ENCODE measurements at places on chromosomes 11 and 22.

DNA sequence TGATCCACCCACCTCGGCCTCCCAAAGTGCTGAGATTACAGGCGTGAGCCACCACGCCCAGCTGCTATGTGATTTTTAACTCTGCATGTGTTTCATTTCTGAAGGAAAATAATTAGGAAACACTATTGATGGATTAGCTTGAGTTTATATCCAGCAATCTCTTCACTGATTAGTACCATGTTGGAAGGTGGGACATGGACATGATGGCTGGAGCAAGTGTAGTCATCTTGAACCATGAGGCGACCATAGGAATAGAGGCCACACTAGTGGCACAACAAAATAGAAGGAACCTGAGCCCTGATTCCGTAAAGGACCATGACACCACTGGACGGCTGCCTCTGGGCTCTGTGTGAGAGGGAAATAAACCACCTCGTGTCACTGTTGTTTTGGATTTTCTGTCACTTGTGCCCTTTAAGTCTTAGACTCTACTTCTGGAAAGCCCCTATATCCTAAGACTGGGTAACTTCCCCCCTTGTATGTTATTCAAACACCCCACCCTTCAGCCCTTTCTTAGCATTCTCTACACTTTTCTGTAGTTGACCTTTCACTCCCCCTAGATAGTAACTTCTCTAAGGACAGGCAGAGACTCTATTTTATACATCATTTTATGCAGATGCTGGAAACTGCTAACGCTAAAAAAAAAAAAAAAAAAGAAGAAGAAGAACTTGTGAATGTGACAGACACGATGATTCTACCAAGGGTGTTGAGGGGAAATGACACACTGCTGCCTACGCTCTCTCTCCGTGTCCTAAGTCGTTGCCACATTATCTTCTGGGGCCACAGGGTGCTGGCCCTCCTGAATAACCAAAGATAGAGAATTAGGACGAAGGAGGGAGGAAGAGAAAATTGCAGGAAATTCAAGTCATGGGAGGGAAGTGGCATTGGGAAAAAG lies 2.7 kb upstream of the VPS37C start:
- DNase-seq, result no peak

- no peak for DNase-seq
Measured at GRCh38 chr11:61908730-61909316, 8.5 kb downstream of the RAB3IL1 start.

GRCh38 chr11:118524356-118524755 lies 2.9 kb upstream of the TTC36 start:
- DNase-seq, result no peak

DNA sequence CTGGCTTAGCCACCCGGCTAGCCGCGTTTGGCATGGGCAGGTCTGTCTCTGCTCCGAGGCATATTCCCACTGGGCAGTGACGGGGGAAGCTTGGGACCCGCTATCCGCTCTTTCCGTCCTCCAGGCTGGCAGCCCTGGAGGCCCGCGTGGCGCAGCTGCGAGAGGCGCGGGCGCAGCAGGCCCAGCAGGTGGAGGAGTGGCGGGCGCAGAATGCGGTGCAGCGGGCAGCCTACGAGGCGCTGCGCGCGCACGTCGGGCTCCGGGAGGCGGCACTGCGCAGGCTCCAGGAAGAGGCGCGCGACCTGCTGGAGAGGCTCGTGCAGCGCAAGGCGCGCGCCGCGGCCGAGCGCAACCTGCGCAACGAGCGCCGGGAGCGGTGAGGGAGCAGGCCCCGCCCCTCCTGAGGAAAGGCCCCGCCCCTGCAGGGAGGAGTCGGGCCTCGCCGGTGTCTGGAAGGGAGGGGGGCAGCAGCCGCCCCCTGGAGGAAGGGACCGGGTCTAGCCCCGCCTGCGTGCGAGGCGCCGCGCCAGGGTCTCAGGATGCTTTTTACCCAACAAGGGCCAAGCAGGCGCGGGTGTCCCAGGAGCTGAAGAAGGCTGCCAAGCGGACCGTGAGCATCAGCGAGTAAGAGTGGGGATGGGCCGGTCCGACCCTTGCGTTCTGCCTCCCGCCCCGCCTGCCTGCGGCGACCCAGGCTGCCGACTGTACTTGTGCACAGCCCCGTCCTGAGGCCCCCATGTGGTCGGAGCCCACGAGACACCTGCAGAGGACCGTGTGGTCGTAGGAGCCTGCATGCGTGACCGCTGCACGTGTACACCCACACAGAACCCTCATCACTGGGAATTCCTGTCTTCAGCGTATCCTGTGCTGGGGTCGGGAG lies 7.9 kb downstream of the ATG16L2 start:
- DNase-seq, result peak; percentile 97

DNA sequence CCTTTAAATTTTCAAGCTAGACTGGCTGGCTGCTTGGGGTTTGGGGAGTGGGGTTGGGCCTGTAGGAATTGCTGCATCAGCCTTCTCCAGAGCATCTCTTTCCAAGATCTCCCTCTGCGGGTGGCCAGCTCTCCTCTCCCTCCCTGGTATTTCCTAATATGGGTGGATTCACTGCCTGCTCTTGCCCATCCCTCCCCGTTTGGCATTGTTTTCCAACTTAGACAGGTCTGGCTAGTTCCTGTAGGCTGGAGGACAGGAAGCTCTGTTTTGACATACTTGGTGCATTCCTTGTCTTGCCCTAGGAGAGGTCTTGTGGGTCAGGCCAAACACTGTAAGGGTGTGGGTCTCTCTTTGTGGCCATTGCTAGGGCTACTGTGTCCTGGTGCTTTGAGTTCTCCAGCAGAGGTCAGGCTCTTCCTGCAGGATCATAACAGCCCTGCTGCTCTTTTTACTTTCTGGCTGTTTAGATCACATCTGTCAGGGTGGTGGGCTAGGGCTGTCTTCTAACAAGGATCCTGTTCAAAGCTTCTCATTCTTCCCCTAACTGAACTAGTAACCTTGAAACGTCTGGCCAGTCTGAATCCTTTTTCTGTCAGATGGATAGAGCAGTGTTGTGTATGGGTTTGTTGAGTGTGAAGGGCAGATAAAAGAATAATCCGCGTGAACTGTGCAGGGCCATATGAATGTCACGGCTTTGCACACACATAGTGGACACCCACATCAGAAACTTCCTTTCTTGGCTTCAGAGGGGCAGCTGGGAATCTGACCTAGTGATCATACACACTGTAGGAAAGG lies 18.3 kb upstream of the MICALL1 start:
- DNase-seq, result peak; percentile 75

GRCh38 chr11:125449565-125449964 lies 46.5 kb downstream of the FEZ1 start:
- DNase-seq, result no peak

DNA sequence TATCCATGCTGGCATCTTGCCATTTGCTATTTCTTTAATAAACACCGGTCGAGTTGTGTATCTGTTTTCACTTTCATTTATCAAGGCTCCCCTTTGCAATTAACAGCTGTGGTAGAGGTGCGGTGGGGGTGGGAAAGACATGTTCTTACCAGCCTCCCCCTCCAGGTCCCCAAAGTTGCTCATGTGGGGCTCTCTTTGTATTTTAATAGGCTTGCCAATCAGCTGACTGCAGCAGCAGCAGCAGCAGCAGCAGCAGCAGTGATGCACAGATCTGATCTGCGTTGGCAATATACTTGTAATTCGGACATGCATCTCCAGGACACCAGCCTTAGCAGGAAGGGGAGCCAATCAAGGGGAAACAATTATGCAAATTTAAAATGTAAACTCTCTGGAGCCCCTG lies 40.3 kb upstream of the E2F8 start:
- no peak for DNase-seq

DNA sequence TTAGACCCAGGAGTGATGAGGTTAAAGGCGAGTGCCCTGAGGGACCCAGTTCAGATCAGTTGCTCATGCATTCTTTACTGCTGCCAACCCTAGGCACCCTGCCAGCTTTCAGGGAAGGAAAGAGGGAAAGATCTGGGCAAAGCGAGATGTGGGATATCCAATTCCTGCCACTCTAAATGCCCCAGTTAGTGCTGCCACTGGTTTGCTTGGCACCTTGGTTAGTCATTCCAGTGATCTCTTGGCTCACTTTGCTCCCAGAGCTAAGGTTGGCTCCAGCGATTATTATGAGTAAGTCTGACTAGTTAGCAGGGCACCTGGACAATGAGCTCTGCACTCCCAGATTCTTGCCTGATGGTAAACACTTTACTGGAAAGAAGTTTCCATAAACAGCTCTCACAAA lies 85.0 kb downstream of the INSC start:
- peak; percentile 63 for DNase-seq

- no peak for DNase-seq
Measured at GRCh38 chr11:73196576-73196975, 21.5 kb upstream of the P2RY2 start.

DNA sequence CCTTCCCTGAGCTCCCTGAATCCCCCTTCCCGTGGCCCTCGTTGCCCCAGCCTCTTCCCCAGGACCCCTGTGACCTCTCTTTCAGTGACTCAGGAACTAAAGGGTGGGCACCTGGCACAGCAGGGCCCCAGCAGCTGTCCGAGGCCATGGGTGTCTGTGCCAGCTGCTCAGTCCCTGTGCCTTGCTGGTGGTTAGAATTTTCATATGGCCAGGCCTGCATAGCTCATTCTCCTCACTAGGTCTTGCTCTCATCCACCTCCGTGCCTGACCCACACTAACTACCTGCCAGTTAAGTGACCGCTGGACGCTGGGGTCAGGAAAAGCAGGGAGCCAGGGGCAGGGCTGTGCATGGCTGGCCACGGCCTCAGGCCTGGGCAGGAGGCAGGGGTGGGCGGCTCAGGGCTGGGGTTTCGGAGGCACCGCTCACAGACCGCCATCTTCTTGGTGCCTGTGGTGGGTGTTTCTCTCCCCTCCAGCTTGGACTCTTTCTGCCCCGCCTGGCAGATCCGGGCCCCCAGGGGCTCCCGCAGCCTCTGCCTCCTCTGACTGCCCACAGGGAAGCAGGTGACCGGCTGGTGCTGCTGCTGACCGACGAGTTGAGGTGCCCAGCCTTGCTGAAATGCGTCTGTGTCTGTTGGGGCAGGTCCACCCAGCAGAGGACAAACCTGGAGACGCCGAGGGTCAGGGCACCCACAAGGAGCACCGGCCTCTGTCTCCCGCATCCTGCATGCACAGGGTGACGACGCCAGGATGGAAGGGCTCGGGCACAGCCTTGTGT lies 20.3 kb downstream of the MRGPRD start:
- DNase-seq, result no peak

DNA sequence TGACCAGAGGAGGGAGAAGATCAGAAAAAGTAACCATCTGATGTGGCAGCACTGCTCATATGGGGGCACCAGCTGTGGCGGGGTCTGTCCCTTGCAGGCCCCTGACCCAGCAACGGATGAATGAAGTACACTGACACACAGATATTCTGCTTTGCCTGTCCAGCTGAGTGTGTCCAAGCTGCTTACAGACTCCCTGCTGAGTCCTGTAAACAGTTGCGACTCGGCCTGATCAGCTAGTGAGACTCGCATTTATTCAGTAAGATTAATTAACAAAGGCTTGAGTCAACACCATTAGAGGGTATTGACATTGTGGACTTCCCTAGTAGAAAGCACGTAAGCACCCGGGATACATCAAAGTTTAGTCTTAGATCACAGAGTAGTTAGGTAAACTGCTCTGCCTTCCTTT lies 15.3 kb upstream of the OR10D3 start:
- DNase-seq, result no peak

DNA sequence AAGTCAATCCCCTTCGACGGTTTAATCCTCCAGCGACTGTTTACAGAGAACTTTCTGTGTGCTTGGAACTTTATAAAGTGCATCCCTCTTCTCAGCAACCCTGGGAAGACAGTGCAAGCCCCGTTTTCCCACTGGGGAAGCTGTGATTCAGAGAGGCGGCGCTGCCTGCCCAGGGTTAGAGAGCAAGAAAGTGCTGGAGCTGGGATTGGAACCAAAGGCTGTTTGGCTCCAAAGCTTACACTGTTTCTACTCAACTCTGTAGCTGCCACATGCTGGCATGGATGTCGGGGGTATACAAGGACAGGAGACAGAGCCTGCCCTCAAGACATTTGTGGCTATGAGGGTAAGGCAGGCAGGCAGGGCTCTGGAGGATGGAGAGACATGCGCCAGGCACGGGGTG lies 13.0 kb downstream of the FBLN1 start:
- no peak for DNase-seq

GRCh38 chr11:107505647-107506225 lies 48.1 kb upstream of the CWF19L2 start:
- no peak for DNase-seq

GRCh38 chr11:67366546-67366945 lies 6.9 kb downstream of the CLCF1 start:
- DNase-seq, result no peak

DNA sequence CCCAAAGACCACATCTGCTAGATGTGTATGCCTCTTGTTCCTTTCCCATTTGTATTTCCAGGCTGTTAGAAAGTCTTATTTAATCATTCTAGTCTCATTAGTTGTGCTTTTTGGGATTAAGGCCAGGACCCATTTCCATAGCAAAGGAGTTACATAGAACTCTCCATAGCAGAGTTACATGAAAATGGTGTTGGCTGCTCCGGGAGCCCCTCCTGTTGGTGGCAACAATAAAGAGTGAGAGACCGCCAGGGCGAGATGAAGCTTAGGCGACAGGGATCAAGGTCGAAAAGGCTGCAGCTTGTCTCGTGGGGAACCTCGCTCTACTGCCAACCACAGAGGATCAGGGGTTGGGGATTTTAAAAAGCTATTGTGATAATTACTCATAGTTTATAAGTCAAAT lies 58.3 kb downstream of the GRIK4 start:
- DNase-seq, result no peak

DNA sequence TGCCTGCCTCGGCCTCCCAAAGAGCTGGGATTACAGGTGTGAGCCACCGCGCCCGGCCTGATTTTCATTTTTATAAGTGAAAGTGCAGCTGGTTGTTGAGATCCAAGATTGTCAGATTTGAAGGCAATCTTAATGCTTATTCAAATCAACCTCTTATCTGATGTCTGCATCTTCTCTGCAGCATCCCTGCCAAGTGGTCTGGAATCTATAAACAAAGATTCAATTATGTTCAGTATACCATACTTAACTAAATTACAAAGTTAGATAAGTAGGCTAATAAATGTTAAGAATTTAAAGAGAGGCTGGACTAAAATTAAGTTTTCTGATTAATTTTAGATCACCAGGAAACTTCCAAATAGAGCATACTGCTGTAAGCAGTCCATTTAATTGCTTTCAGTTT lies 53.8 kb downstream of the POLD3 start:
- DNase-seq, result no peak

- DNase-seq, result no peak
Measured at GRCh38 chr22:22883090-22883727, 4.4 kb upstream of the IGLL5 start.

- peak; percentile 70 for DNase-seq
Measured at GRCh38 chr22:32987081-32987631, 71.0 kb downstream of the SYN3 start.

DNA sequence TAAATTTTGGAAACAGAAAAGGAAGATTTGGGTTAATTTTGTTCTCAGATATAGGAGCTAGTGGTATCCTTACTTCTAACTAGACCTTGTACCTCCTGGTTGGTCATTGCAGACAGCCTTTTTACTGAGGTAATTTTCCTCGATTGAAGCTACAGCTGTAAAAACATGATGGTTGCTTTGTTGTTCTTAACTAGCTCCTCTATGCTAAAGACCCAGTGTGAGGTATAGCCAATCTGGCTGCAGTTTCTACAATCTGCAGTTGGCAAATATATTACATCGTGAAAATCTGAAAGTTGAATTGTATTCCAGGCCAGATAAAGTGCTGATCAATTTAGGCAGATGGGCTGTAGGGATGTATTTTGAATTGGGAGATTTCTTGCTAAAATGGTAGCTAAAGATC lies 116.5 kb downstream of the AASDHPPT start:
- no peak for DNase-seq
